Muscle of arm (tissue), 14 donors: ENCODE measurements at places on chromosomes 13 and 19. TPM values are rescaled to one million over a fixed set of nuclear protein-coding genes. Genes with fewer than 3 reads are reported as not detected.

TNPO2 gene
- polyA plus RNA-seq = 54.4 TPM

CCNA1 gene
- 1.0 TPM for polyA plus RNA-seq

ECSIT gene
- 35.2 TPM for polyA plus RNA-seq

CCDC9 gene
- 18.3 TPM for polyA plus RNA-seq

TEX29 gene
- 0.86 TPM for polyA plus RNA-seq

YIF1B gene
- polyA plus RNA-seq = 27.2 TPM

GDF15 gene
- polyA plus RNA-seq = 0.57 TPM

NECTIN2 gene
- polyA plus RNA-seq = 47.1 TPM

COX6B1 gene
- 201 TPM for polyA plus RNA-seq

DMKN gene
- polyA plus RNA-seq = 24.6 TPM

COG3 gene
- 37.6 TPM for polyA plus RNA-seq

TPRX1 gene
- not detected for polyA plus RNA-seq

SYT5 gene
- polyA plus RNA-seq = not detected

ATP4B gene
- 0.10 TPM for polyA plus RNA-seq

URAD gene
- not detected for polyA plus RNA-seq

ZNF816 gene
- polyA plus RNA-seq = 7.9 TPM

PSG6 gene
- 0.64 TPM for polyA plus RNA-seq

CEACAM3 gene
- polyA plus RNA-seq = not detected

RDH8 gene
- not detected for polyA plus RNA-seq

SERTAD3 gene
- polyA plus RNA-seq = 50.2 TPM

ELAVL3 gene
- polyA plus RNA-seq = 0.66 TPM
